Skeletal muscle cell (primary cell): ENCODE measurements at places on chromosomes 2 and 18.

- DNase-seq: no peak
Observed at GRCh38 chr2:15389326-15389700, 171.8 kb downstream of the NBAS start.

GRCh38 chr2:196435189-196435588 is 204.3 kb upstream of the CCDC150 start:
- no peak for DNase-seq

GRCh38 chr2:241562269-241562891 is 3.8 kb downstream of the BOK start:
- DNase-seq: no peak

GRCh38 chr2:888211-888801 is 62.3 kb upstream of the SNTG2 start:
- DNase-seq: no peak

DNA sequence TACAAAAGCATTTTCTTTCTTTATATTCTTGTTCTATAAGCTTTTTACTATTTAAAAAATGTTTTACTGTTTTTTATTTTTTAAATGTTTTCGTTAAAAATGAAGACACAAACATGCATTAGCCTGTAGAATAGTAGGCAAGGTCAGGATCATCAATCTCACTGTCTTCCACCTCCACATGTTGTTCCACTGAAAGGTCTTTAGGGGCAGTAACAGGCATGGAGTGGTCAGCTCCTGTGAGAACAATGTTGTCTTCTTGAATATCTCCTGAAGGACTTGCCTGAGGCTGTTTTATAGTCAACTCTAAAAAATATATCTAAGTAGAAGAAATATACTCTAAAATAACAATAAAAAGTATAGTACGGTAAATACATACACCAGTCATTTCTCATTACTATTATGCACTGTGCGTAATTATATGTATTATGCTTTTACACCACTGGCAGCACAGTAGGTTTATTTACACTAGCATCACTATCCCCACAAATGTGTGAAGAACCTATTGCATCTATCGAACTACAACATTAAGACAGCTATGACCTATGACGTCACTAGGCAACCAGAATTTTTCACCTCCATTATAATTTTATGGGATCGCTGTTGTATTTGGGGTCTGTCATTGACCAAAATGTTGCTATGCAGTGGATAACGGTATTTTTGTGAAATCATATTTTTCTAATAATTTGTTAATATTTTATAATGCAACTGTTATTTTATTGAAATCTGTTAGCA is 764.3 kb downstream of the METTL4 start:
- DNase-seq: no peak

DNA sequence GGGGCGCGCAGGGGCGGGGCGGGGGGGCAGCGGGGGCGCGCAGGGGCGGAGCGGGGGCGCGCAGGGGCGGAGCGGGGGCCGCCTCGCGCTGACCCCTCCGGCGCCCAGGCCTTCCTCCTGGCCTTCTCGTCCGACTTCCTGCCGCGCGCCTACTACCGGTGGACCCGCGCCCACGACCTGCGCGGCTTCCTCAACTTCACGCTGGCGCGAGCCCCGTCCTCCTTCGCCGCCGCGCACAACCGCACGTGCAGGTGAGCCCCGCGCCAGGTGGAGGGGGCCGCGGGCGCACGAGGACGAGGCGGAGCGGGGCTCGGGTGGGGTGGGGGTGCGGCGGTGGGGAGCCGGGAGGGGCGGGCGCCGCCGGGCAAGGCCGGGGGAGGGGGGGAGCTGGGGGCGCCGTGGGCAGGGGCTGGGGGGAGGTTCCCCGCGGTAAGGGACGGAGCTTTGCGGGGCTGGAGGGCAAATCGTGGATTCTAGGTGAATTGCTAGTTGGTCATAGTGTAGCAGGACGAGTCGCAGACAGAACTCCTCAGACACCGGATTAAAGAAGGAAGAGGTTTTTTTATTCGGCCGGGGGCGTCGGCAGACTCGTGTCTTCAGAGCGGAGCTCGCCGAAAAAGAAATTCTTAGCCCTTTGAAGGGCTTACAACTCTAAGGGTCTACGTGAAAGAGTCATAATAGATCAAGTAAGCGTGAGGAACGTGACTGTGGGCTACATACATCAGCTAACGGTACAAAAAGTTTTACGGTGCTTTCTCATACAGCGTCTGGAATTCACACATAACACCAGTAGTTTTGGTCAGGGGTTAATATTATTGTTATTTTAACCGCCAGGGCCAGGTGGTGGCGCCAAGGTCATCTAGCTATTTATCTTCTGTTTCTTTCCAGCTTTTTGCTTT is 29.9 kb downstream of the ANO7 start:
- no peak for DNase-seq

DNA sequence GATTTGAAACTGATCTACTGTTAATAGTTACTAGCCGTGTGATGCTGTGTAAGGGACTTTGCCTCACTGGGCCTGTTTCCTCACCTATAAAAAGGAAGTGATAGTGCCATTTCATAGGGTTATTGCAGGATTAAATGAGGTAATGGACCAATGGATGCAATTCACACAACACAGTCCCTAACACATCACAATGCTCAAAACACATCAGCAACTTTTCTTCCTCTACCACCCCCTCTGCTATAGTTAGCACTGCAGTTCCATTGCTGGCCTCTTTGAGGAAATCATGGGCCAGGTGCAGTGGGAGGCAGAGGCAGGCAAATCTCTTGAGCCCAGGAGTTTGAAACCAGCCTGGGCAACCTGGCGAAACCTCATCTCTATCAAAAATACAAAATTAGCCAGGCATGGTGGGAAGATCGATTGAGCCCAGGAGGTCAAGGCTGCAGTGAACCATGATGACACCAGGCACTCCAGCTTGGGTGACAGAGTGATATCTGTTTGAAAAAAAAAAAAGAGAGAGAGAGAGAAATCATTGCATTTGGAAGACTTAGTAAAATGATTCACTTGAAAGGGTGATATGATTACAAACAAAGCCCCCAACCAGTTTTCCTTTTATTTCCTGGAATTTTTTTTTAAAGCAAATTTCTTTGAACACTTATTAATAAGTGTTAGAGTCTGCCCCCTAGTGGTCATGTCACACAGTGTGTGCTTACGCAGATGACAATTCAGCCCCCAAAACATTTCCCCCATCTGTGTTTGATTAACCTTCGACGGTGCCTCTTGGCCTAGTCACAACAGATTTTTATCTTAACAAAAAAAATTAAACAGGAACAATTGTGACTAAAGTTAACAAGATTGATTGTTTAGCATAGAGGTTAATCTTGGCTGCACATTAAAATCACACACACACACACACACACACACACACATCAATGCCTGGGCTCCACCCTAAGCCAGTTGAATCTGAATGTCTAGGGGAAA is 88.6 kb upstream of the BCL11A start:
- DNase-seq: peak; percentile 4

DNA sequence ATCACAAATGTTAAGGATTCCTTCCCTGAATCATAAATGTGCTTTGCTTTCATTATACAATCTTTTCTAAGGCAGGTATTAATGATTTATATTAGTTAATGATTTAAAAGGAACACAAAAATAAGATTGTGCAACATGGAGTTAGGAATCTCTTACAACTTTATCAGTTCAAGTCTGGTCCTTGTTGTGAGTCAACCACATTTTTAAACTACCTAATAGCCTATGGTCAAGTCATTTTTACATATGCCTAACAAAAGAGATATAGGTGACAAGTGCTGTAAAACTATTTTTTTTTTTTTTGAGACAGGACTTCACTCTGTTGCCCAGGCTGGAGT is 8.2 kb upstream of the INPP1 start:
- DNase-seq: no peak

DNA sequence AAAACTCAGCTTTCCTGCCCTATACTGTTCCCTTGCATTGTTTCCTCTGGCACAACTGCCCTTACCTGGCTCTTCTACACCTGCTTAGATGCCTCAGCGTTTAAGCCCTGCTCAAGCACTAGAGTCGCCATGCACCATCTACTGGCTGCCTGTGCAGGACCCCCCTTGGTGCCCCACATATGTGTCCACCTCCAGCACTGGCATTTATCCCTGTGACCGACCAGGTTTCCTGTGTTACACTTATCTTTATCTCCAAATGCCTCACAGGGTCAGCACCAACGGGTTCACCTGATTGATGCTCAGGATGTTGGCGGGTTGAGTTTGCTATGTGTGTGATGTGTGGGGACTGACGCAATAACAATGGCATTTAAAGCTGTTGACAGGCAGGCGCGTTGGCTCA is 177.5 kb downstream of the TMEM18 start:
- no peak for DNase-seq

- DNase-seq: no peak
Observed at GRCh38 chr2:205937211-205937610, 148.8 kb downstream of the INO80D start.

GRCh38 chr2:23380562-23381065 is 4.4 kb upstream of the KLHL29 start:
- DNase-seq: no peak

DNA sequence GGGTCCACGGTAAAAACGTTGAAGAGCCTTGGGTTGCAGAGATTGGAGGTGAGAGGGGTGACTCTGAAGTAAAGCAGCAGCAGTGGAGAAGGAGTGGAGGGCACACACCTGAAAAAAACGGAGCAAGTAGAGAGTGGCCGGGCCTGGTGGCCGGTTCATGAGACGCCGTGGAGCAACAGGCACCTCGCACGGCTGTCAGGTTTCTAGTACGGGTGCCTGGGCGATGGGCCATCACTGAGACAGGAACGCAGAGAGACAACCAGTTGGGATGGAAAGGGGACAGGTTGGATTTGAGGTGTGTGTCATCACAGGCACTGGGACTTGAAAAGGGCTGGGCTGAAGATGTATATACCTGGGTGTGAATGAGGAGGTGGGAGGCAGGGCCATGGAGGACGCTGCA is 104.2 kb downstream of the MTCL1 start:
- DNase-seq: no peak

GRCh38 chr2:8266563-8266962 is 415.3 kb upstream of the ID2 start:
- DNase-seq: no peak

DNA sequence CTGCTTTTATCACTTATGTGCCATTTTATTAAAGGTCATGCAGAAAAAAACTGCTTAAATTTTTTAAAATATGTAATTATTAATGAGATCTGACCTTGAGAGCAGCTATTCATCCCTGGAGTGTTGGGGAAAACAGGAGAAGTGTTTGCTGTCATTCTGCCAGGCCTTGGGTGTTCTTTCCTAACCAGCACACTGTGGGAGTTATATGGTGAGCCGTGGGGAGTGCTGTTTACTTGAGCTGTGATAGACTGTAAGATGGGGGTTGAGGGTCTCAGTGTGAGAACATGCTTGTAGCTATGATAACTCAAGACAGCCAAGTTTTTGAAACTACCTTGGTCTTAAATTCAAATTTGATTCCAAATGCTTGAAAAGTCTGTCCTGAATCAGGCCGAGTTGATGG is 101.3 kb upstream of the ARHGAP28 start:
- DNase-seq: no peak

GRCh38 chr2:218827701-218828476 is 3.7 kb downstream of the PRKAG3 start:
- DNase-seq: no peak

DNA sequence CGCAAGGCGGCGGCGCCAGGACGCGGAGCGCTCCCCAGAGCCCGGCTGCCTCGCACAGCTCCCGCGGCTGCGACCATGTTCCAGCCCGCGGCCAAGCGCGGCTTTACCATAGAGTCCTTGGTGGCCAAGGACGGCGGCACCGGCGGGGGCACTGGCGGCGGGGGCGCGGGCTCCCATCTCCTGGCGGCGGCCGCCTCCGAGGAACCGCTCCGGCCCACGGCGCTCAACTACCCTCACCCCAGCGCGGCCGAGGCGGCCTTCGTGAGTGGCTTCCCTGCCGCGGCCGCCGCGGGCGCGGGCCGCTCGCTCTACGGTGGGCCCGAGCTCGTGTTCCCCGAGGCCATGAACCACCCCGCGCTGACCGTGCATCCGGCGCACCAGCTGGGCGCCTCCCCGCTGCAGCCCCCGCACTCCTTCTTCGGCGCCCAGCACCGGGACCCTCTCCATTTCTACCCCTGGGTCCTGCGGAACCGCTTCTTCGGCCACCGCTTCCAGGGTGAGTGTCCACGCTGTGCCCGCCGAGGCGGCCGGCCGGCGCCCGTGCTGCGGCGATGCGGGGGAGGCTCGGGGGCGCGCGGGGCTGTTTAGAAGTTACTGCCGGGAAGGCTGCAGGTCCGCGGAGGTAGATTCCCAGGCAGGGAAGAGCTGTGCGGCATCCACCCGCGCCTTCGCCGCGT is 696 bp downstream of the EMX1 start:
- no peak for DNase-seq

GRCh38 chr18:376311-376710 is 108.5 kb upstream of the THOC1 start:
- no peak for DNase-seq

GRCh38 chr2:60867848-60868247 is 13.5 kb upstream of the REL start:
- DNase-seq: no peak

DNA sequence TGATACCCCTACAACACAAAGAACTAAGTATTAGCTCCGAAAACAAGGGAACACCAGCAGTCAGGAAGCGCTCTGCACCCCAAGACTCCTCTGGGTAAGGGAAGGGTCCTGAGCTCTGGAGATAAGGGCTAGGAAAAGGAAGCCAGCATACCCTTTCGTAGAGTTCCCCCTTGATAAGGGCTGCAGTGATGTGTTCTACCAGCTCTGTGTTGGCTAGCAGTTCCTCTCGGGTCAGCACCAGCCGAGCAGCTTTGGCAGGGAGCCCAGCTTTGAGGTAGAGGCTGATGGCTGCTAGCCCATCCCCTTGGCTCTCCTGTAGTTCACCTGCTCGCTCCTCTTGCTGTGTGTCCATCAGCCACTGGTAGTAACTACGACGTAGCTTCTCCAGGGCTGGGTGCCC is 18.9 kb downstream of the KRTCAP3 start:
- no peak for DNase-seq

- no peak for DNase-seq
Observed at GRCh38 chr18:28961669-28962228, 784.8 kb upstream of the CDH2 start.

- no peak for DNase-seq
Observed at GRCh38 chr2:180450841-180451240, 443.7 kb upstream of the CWC22 start.

DNA sequence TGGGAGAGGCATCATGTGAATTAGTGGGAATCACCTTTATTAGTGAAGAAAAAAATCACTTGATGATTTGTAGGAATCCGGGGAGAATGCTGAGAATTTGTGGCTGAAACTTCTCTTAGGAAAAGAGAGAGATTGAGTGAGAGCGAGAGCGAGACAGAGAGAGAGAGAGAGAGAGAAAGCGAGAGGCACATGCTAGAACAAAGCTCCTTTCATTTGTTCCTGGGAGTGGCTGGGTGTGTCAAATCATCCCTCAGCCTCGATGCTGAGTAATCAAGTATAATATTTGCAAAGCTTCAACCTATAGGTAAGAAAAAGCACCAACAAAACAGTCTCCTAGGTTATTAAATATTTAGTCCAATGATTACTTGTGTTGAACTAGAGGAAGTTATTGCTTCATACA is 4.4 kb upstream of the SERPINB5 start:
- DNase-seq: no peak
